Neural crest cell (in vitro differentiated cells): ENCODE measurements at places on chromosomes 2 and 18.

DNA sequence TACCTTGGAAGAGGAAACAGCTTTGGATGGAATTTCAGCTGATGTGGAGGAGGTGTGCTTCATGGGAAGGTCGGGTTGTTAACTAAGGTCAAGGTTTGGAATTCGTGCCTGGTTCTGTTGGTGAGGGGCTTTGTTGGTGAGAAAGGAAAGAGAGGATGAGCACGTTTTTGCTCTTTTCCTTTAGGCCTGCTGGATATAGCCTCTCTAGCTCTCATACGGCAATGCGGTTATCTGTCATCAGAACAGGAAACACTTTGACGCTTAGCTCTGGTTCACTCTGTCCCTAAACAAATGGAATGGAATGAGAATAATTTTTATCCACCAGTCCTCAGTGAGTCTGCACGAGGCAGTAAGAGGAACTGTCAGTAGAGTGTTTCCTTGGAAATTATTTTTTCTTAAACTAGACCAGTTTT, 169.7 kb upstream of the NOSTRIN start:
- DNase-seq = no peak

DNA sequence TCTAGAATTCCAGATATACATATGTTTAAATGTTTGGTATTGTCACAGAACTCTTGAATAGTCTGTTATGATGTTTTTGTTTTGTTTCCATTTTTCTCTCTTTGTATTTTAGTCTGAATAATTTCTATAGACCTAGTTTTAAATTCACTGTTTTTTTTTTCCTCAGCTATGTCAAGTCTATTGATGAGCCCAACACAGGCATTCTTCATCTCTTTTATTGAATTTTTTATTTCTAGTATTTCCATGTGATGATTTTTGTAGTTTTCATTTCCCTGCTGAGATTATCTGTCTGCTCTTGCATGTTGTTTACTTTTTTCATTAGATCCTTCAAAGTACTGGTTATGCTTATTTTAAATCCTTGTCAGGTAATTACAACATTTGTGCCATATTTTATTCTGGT, 254.7 kb downstream of the C1D start:
- no peak for DNase-seq

DNA sequence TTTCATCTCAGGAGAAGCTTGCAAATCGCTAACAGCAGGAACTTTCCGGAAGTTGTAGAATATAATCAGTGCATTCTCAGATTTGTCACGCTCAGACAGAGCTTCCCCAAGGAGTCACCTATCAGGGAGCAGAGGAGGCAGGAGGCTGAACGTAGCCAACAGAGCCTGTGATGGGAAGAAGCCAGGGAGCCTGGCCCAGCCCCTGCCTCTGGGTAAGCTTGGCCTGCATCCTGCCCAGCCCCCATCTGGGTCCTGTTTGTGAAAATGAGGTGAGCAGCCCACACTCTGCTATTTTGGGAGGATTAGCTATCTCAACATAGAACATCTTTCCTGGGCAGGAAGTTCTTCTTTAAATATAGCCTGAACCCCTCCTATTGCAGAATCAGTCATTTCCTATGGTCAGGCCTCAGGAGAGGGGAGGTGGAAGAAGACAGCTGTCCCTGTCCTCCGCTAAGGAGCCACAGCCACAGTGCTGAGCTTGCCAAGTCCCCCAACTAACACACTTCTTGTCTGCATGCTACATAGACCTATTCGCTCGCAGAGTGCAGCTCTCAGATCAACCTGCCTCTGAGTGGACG, 19.2 kb upstream of the PKDCC start:
- DNase-seq = no peak

DNA sequence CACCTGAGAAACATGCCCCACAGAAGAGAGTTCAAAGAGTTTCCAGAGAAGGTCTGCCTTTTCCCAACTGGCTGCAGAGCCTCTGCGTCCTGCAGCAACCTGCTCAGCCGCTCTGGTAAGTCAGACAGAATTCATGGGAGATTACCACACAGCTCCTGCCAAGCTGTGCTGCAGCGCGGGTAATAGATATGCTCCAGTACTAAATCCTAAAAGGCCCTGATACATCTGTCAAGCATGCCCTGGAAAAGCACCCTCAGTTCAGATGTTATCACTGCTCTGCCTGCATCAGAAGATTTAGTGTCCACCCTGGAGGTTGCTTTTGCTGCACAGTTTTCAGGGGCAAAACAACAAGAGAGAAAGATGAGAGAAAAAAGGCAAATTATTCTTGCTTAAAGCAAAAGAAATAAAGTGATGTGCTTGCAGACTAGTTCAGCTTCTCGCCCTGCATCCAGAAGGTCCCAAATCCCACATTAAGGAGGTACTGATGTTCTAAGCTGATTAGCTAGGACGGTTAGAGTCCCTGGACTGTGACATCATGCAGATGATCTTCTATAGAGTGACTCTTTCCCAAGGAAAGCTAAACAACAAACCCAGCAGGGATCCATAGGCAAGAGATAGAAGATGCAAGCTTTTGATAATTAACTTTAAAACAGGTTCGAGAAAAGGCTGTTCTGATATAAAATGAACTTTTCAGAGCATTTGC, 488.6 kb downstream of the BCL11A start:
- no peak for DNase-seq

DNA sequence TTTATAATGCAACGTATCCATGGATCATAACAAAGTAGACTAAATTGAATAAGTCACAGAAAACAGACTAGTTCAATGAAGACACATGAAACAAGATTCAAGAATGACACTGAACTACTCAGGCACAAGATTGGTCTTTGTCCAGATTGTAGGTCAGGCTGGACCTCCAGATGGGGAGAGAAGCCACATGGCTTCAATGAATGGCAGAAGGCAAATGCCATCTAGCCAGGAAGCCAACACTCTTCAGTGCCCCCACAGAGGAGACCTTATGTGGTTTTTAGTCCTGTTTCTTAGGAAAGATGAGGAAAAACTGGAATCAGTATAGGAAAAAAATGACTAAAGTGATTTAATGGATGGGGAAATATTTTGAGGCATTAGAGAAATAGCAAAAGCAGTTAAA, 43.1 kb downstream of the BOD1L2 start:
- no peak for DNase-seq

- no peak for DNase-seq
Observed at GRCh38 chr2:54492335-54492734, 36.2 kb downstream of the SPTBN1 start.

DNA sequence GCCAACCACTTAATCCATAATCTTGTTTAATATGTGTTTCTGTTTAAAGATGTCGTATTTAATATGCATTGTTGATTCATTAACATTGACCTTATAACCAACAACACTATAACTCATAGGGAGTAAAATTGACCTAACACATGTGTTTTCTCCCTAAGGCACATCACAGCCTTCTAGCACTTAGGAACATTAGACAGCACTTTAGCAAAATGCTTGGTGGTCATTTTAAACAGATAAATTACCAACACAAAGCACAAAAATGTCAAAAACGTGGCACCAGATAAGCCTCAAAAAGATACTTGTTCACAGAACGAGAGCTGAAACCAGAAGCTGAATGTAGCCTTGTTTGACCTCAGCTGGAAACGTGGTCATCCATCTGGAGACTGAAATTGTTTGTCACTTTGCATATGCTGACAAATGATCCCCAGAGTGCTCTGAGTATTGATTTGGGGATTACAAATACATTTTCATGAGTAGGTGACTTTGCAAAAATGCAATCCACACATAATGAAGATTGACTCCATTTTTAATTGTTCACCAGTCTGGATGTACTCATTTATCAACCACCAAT, 139.2 kb downstream of the CCDC102B start:
- DNase-seq = no peak

- no peak for DNase-seq
Observed at GRCh38 chr2:75021672-75022071, 63.2 kb downstream of the POLE4 start.

DNA sequence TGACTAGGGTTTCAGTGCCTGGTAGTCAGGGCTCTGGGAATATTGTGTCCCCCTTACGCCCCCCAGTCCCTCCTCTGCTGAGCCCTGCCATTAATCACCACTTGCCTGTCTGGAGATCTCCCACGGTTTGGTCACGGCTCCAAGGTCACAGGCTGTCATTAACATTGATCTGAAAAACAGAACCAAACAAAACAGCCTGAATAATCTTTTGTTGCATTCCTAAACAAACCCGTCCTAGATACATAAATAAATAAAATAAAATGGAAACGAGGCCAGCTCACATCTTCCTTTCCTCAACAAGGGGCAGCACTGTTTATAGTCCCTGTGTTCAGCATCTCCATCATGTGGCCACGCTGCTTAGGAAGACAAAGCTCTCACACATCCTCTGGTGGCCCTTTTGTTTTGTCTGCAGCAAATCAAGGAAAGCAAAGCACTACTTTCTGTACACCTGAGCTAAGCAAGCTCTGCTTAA, 282.8 kb downstream of the AGPS start:
- DNase-seq = no peak

DNA sequence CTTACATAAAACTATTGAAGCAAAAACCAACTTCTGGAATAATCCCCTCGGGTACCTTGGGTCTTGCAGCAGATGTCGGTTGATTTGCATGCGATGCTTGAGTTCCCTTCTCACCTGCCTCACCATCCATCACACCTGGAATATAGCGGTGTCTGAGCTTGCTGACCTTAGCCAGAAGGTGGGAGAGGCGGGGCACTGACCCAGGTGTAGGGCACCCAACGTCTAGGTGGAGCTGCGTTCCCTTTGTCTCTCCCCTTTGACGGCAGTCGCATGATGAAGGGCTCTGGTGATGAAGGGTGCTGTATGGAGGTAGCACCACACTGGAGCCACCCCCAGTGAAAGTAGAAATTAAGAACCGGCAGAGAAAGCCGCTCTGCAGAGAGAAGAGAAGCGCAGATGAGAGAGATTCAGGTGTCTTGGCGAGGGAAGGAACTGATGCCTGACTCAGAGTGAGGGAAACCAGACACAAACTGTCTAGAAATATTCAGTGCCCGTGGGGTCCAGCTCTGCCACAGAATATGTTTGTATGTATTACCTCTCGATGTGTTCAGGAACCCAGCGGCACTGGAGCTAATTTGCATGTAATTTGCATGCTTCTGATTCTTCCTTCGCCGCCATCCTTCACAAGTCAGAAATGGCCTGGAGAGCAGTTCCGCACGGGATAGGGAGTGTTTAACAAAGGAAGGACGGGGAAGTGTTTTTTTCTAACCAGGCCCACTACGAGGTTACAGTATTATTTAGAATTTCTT, 19.4 kb upstream of the MBP start:
- DNase-seq = no peak

- DNase-seq = no peak
Observed at GRCh38 chr2:99939135-99939534, 203.3 kb downstream of the AFF3 start.

DNA sequence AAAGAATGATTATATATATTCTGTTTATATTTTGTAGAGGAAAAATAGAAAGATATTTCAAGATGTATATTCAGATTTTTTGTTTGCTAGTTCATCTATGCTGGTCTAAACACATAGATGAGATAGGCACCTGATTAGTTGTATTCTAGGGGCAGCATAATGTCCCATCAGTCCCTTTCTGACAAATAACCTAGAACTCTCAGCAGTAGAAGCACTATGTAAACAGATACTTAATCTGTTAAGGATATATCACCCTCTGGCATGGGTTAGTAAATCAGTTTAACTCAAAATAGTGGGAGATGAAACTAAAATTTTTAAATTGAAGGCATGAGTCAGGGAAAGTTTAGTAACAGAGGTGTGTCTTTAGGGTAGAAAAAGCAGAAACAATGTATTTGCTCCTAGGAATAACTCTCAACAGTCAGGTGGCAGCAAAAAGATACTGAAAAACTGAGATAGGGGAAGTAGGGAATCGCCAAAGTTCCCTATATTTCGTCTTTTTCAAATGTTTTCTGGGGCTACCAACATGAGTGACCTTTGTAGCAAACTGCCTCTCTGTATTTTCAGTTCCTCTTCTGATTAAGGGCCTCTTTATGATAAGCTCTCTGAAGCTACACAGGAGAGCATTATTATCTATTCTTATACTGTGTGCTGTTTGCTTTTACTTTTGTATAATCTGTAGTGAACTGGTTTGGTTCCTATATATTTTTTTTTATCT, 5.7 kb downstream of the PPP1R1C start:
- no peak for DNase-seq

GRCh38 chr2:73983322-73984202, 1.1 kb upstream of the TET3 start:
- DNase-seq = peak; percentile 11

DNA sequence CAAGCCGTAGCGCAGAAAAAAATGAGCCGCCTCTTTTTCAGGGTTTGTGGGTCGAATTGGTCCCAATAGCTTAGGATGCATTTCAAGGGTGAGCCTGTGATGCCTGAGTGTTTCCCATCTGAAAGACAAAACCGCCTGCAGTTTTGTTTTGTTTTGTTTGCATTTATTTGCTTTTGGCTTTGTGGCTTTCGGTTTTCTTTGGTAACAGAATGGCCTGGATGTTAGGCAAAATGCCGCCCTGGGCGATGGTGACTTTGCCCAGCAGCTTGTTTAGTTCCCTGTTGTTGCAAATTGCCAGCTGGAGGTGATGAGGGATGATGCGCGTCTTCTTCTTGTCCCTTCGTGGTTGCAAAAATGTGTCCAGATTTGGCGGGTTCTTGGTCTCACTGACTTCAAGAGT, 109.4 kb downstream of the LTBP1 start:
- no peak for DNase-seq

GRCh38 chr18:61093965-61094364, 239.3 kb upstream of the CDH20 start:
- no peak for DNase-seq

DNA sequence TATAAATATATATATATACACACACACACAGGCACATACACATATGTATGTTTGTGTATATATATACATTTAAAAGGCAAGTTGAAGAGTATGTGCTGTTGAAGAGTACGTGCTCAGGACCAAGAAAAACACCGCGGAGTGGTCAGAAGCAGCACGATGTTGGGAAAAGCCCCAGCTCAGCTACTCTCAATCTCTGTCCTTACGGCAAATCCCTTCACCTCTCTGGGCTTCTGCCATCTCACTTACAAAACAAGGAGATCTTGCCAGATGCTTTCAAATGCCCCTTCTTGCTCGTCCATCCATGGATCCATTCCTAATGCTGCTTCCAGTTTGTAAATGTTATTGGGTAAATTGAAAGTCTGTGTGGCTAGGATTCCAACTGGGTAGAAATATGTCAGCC, 333.9 kb downstream of the BCL11A start:
- no peak for DNase-seq

DNA sequence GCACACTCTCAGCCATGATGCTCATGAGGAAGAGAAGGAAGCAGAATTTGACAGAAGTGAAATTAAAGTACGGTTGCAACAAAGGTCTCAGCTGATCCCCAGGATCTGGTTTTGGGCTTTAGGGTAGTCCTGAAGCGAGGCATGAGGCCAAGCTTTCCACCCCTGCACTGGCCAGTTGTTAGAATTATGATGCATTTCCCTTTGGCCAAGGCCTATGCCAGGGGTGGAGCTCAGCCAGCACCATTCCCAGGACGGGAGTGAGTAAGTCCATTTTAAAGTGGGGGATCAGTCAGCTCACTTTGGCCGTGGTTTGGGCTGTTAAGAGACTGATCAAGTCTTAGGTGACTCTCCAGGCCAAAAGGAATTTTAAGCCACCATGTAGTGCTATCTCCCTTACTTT, 314.5 kb upstream of the MMADHC start:
- DNase-seq = no peak
